ENCODE measurements at places on chromosomes 2 and 18.

DNA sequence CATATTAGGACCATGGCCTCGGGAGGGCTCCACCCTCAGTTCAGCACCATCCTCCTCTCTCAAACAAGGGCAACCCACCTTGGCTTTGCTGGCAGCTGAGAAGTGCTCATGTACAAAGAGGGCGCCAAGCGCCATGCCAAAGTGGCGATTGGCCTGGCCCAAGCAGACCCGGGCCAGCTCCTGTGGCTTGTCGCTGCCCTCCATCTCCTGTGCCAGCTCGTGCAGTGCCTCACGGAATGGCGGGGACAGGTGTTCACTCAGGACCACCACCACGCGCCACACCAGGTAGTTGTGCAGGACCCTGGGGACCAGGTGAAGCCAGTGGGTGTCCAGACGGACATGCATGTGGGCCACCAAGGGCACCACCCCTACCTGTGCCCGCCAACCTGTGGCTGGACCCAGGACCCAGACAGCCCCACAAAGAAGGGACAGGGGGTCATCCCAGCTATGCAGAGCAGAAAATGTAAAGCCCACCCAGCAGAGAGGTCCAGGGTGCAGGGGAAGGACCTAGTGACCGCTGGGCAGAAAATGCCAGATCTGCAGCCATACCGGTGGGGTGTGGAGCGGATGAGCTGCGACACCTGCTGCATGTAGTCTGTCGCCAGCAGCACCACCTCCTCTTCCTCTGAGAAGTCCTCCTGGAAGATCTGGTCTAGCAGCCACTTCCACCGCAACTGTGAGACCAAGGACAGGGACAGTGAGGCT lies 3.6 kb downstream of the ECEL1 start:
- no peak for DNase-seq

DNA sequence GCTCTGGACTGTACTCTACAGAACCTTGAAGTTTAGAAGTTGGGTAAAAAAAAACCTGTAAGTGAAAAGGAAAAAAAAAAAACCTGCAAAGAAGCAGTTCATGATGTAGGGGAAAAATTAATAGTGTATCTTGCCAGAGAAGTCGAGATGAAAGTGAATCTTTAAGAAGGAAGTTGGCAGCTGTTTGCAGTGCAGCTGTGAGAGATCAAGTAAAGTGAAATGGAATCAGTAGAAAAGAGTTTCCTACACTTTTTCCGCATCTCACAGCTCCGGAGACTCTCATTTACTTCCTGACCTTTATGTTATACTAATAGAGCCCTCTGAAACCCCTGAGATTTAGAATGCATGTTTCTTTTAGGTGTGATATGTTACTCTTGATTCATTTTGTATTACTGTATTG lies 19.2 kb downstream of the RNMT start:
- no peak for DNase-seq

DNA sequence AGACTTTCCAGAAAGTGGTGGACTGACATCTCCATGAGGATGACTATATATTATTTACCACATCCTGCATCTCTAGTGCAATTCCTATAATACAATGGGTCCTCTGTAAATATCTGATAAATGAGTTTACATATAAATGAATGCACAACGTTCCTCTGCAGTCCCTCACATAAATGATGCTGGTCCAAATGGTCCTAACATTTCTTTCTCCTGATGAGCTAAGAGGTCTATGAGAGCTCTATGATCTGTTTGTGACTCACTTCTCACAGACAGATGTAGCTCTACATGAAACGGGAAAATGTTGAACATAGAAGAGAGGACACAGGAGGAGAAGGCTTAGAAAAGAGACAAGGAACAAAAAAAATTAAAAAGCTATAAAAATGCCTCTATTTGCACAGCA lies 201.2 kb upstream of the PIK3C3 start:
- DNase-seq: no peak

DNA sequence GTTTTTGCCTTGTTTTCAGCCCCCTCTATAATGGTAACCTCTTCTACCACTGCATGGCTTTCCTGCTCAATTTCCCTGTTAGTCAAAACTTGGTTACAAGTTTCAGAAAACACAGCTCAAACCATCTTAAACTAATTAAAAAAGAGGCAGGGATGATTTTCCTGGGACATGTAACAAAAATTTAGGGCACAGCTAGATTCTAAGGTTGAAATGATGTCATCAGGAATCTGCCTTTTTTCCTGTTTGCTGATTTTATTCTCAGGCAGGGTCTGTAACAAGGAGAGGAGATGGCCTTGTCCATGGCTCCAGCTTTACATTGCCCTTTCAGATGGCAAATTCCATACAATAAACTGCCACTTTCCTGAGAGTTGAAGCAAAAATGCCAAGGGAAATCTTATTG lies 157.9 kb upstream of the CREB1 start:
- DNase-seq: no peak

- no peak for DNase-seq
Measured at GRCh38 chr2:236440110-236440881, 129.3 kb upstream of the ACKR3 start.

GRCh38 chr2:86785456-86785855 lies 5.3 kb downstream of the CD8A start:
- no peak for DNase-seq

DNA sequence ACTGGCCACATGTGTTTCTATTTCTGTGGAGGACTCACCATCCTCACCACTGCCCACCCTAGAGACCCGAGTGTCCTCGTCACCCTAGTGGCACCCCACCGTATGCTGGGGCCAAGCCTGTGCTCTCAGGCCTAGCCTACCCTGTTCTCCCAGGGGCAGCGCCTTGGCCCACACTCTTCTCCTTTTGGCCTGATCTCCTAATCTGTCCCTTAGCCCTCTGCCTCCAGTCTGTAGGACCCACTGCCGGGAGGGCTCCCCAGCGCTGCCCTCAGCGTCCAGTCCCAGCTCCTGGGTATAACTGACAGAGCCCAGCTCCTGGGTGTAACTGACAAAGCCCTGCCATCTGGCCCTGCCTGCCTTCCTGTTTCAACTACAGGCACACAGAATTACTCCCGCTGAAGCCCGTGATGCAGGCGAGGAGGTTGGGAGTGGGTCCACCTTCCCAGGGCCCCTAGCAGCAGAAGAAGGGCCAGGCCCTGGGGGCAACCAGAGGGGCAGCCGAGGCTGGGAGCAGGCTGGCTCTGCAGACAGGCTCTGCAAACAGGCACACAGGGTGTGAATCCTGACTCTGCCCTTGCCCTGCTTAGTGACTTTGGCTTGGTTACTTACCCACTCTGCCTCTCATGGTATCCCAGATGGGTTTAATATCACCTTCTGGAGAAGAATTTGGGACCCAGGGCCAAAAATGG lies 25.6 kb upstream of the PTMA start:
- no peak for DNase-seq

DNA sequence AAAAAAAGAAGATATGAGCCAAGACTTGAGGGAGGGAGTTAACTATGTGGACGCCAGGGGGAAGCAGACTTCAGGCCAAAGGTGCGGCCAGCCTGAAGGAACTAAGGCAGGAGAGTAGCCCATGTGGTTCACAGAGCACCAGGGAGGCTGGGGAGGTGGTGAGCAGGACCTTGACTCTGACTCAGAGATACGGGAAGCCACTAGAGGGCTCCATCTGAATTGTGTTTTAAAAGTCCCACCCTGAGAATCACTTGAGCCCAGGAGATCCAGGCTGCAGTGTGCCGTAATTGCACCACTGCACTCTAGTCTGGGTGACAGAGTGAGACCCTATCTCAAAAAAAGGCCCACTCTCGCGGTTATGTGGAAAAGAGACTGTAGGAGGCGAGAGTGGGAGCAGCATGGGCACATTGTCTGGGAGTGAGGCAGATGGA lies 12.3 kb downstream of the CEP192 start:
- DNase-seq: no peak

DNA sequence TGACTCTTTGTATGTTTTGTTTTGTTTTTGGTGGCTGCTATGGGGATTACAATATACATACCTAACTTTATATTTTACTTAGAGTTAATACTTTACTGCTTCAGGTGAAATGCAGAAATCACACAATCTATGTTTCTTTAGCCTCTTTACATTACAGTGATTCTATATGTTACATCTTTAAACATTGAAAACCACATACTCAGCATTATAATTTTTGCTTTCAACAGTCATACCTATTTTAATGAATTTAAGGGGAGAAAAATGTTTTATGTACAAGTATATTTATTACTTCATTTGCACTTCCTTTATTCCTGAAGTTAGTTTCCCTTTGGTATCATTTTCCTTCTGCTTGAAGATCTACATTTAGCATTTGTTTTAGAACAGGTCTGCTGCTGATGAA lies 23.1 kb downstream of the FAM117B start:
- no peak for DNase-seq

DNA sequence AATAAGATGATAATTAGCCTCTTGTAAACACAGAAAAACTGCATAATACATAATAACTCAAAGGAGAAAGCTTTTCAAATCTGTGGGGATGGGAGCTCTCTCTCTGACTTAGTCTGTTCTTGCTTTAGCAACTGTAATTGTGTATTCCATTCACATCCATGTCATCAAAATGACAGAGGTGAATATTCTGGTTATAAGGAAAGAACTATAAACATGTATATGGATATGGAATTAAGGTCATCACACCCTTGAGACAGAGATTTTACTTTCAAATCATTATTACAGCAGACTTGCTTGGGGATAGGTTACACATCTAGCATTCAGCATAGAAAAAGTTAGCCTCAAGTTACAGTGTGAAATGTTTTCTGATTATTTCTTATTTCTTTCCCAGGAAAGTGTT lies 497.7 kb downstream of the LRP1B start:
- DNase-seq: no peak

DNA sequence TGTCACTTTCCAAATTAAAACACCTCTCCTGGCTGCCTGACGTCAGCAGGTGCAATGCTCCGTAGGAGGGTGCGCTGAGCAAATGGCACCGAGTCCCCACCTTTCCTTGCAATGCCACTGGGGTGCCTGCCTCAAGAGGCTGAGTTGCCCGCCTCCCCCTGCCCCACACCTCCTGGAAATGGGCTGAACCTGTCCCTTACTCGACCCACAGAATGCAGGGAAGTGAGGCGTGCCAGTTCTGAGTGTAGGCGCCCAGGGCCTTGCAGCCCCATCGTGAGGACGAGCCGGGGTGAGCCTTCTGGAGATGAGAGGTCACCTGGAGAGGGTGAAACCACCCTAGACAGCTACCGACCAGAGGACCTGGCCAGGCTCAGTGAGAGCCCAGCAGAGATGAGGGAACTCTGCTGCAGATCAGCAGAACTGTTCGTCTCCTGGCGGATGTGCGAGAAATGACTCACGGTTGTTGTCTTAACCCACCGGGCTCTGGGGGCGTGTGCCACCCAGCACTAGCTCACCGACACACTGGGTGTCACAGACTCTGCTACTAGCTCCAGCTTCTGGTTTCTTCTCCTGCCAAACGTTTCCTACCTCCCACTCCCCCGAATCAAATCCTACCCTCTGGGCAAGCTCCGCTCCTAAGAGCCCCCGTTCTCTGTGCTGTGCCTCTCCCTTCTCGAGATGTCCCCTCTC lies 168.7 kb upstream of the HDAC4 start:
- DNase-seq: no peak

GRCh38 chr2:121455446-121455845 lies 75.2 kb upstream of the RNU4ATAC start:
- DNase-seq: no peak

GRCh38 chr2:162234620-162235462 lies 8.4 kb downstream of the FAP start:
- no peak for DNase-seq

GRCh38 chr2:60882971-60883753 lies 1.8 kb downstream of the REL start:
- no peak for DNase-seq

DNA sequence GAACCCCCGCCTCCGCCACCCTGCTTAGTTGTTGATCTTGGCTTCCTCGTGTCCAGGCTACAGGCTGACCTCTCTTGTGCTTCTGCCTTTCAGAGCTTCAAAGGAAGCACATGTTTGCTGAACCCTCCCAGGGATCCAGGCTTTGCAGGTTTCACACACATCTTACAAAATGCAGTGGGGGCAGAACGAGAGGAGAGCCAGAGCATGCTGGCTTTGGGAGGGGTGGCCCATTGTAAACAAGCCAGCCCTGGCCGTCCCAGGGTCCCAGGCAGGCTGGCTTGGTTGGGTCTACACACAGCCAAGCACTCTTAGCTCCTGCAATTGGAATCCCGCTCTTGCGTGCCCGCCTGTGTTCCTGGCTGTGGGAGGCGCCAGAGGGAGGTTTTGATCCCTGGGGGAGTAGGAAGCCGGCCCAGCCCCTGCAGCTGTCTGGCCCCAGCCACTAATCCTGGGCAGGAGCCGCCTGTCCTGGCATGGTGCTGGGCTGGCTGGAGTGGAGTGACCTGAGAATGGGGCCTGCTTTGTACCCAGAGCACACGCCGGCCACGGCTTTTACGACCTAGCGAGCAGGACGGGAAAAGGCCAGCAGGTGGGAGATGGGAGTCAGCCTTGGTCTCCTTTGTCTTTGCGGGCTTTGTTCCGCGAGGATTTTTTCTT lies 53.9 kb downstream of the SH3BP4 start:
- DNase-seq: no peak

GRCh38 chr2:153455861-153456260 lies 22.7 kb downstream of the RPRM start:
- DNase-seq: no peak

GRCh38 chr18:37497853-37498518 lies 67.6 kb downstream of the CELF4 start:
- no peak for DNase-seq

- DNase-seq: no peak
Measured at GRCh38 chr2:80499095-80499494, 194.5 kb upstream of the LRRTM1 start.

GRCh38 chr2:153479573-153479972 lies 1.0 kb upstream of the RPRM start:
- no peak for DNase-seq

GRCh38 chr18:63808125-63808524 lies 32.9 kb downstream of the SERPINB7 start:
- no peak for DNase-seq

- no peak for DNase-seq
Measured at GRCh38 chr2:231935207-231935524, 9.0 kb upstream of the NPPC start.

DNA sequence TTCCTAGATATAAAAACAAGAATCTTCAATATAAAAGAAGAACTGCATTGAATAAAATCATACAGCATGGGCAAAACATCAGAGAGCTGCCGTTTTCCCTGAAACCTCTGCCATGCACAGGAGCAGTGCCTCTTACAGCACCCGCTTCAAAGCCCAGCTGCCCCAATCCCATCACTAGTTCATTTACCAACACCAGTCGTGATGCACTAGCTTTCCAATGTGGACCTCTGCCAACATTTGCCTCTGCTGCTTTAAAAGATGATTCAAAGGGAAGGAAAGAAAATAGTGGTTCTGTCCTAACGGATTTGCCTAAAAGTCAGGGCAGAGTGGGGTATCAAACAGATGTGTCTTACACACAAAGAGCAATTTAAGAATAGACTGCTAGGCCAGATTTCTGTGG lies 43.4 kb upstream of the AP1S3 start:
- no peak for DNase-seq

GRCh38 chr2:157596992-157597681 lies 31.5 kb downstream of the ACVR1C start:
- peak; percentile 50 for DNase-seq

DNA sequence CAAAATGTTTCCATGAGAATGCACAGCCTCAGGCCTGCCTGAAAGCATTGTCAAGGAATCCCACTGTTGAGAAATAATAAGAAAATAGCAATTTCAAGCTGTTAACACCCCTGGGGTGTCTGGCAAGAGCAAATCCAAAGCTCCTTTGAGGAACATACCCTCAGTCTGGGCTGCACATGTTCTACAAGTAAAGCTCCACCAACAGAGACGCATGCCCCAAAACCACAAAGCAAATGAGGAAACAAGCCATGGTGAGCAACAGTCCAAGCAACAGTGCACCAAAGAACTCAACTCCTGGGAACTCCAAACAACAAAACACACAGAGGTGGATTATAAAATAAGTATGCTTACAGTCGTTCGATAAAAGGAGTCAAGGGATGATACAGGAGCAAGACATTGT lies 40.3 kb downstream of the CYP27C1 start:
- no peak for DNase-seq
